Kidney epithelial cell (primary cell): ENCODE measurements at places on chromosomes 5 and 9. TPM values are rescaled to one million over a fixed set of nuclear protein-coding genes. Genes with fewer than 3 reads are reported as not detected.

FRMPD1 gene
- 0.04 TPM in 1 of 2 replicates, not detected in the other for total RNA-seq

C9orf78 gene
- total RNA-seq = 50.9 and 77.3 TPM in 2 replicates

RXFP3 gene
- 0.82 TPM in 1 of 2 replicates, not detected in the other for total RNA-seq

TLX3 gene
- total RNA-seq = 0.14 and 0.58 TPM in 2 replicates

INVS gene
- total RNA-seq = 18.6 and 18.7 TPM in 2 replicates

HACD4 gene
- 0.46 and 0.62 TPM in 2 replicates for total RNA-seq

TMEM171 gene
- 2.9 and 3.0 TPM in 2 replicates for total RNA-seq

IGFBPL1 gene
- total RNA-seq = 2.5 and 10.0 TPM in 2 replicates

C5 gene
- total RNA-seq = 0.63 and 0.89 TPM in 2 replicates

PCDHA10 gene
- 0.33 and 0.68 TPM in 2 replicates for total RNA-seq

GPR151 gene
- total RNA-seq = not detected in 2 replicates

GRCh38 chr9:128232528-128233428 is 29.6 kb downstream of the DNM1 start:
- DNase-seq = no peak

- DNase-seq = no peak
Measured at GRCh38 chr5:62576570-62577170, 1.9 kb upstream of the LRRC70 start.

DNA sequence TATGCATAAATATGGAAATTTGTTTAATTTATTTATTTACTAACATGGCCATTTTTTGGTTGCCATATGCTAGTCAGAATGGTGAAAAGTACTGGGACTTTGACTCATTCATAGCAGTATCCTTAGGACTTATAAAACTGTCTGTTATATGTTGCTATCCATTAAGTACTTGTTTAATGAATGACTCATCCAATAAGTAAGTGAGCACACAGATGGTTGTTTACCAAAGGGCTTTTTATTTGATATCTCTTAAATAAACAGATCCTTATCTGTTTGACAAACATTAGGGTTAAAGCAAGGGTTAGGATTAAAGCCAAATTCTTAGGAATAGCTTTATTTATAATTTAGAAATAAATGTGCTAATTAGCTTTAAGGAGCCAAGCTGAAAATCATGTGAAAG is 183.4 kb downstream of the FBXO4 start:
- DNase-seq = no peak

- no peak for DNase-seq
Measured at GRCh38 chr5:53362521-53362941, 117.9 kb upstream of the FST start.

DNA sequence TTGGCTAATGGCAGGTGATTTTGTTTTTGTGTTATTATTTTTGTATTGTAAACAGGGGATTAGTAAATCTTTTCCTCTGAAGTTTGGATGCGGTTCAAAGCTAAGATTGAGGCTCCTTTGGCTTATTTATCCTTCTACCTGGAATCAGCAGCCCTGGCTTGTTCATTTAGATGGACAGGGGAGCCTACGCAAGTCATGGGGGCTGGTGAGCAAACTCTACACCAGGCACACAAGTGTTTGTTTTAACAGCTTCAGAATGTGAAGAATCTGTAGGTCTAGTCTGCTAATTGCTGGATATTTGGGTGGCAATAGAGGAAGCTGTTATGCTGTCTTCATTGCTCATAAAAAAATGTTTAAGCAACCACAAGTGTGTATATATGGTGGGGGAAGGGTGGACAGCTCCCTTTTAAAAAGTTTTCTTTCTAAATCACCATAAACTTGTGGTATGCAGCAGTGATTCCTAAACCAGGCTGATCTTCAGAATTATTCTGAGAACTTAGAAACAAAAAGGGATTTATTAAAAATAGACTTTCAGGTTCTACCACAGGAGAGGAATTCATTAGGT is 20.7 kb downstream of the ZNF462 start:
- DNase-seq = no peak

- DNase-seq = no peak
Measured at GRCh38 chr9:129553277-129553676, 67.6 kb downstream of the C9orf50 start.

- no peak for DNase-seq
Measured at GRCh38 chr5:74491586-74491985, 148.9 kb downstream of the ENC1 start.

DNA sequence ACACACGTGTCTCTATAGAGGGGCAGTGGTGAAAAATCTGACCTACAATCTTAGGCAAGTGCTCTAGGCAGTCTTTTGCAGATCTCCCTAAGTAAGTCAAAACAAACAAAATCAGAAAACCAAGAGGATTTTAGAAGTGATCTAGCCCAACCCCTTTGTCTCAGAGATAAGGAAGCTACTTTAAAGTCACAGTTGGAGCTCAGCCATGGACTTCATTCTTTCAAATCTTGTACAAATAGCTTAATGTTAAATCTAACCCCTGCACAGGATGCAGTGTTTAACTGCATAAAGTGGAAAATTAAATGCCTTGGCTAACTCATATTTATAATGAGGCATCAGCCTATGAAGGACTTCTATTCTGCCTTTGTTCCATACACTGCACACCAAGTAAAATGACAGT is 135.1 kb upstream of the RFX3 start:
- no peak for DNase-seq

- no peak for DNase-seq
Measured at GRCh38 chr5:127938746-127939145, 144.8 kb upstream of the SLC12A2 start.

DNA sequence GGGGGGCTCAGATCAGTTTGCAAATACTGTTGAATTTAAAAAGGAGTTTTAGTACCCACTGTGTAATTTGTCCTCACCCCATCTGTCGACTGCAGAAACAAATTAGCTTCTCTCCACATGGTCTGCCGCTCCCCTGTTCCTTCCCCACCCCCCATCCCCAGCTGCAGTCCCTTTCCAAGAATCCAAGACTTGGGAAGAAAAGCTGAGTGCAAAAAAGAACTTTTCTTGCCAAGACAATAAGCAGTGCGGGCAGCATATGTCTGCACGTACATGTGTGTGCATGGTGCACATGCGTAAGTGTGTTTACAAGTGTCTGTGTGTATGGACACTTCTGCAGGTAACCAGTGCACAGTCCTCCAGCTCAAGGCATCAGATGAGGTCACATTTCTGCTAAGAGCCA is 125.7 kb upstream of the SMIM23 start:
- no peak for DNase-seq

- no peak for DNase-seq
Measured at GRCh38 chr5:33679791-33680190, 212.0 kb downstream of the ADAMTS12 start.

- DNase-seq = peak; percentile 66
Measured at GRCh38 chr5:120152472-120152871, 311.6 kb upstream of the PRR16 start.

DNA sequence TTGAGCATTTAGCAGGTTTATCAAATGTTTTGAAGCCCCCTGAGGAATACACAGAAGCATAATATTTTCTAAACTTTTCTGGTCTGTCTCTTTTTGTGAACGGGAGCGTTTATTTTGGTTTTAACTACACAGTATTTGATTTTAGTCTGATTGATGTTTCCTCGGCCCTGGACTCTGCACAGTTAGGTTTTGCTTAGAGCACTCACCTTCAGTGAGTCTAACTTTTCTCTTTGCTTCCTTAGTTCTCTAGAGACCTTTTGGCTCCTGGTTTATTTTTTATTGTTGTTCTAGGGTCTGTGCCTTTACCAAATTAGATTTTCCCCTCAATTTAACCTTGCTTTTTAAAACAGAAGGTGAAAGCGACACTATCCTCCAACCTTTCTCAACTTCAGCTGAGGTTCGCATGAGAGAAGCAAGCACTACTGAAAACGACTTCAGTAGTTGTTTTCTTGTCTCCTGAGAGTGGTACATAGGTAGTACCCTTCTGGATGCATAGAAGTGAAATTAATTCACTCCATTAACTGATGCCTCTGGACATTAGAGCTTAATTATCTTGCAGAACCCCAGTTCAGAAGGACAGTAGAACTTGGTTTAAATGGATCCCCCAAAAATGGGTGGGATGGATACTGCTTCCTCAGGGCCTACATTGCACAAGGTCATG is 166.7 kb upstream of the ELL2 start:
- no peak for DNase-seq

DNA sequence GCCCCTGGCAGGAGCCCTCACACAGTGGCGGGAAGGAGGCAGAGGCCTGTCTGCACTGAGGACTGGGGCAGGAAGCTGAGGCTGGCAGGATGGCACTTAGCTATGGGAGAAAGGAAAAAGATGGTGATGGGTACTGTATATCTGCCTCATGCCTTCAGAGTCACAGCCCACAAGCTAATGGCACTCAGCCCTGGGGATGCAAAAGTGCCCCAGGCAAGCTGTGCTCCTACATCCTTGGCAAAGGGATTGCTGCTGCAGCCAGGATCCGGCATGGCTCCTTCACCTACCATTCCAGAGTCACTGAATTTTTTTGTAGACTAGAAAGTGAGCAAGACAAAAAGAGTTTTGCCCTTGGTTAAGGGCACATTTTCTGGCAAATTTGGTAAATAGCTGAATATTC is 8.7 kb downstream of the ACSL6 start:
- no peak for DNase-seq

- DNase-seq = no peak
Measured at GRCh38 chr9:129524582-129525270, 96.2 kb downstream of the C9orf50 start.

- DNase-seq = no peak
Measured at GRCh38 chr9:137919649-137920141, 42.1 kb downstream of the CACNA1B start.

DNA sequence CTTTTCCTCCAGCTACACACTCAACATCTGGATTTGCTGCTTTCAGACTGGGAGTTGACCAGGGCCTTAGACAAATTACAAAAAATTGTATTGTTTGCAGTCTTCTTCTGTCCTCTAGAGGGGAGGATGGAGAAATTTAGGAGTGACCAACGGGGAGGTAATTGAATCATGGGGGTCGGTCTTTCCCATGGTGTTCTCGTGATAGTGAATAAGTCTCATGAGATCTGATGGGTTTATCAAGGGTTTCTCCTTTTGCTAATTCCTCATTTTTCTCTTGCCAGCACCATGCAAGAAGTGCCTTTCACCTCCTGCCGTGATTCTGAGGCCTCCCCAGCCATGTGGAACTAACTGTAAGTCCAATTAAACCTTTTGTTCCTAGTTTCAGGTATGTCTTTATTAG is 4.2 kb downstream of the IFNA8 start:
- no peak for DNase-seq

GRCh38 chr5:88883836-88884607 is 1.0 kb upstream of the MEF2C start:
- DNase-seq = no peak

- DNase-seq = no peak
Measured at GRCh38 chr5:69231851-69232250, 2.8 kb upstream of the CDK7 start.

GRCh38 chr5:127840198-127840524 is 137.0 kb downstream of the CCDC192 start:
- DNase-seq = no peak

GRCh38 chr9:112184221-112184620 is 9.1 kb upstream of the SUSD1 start:
- DNase-seq = no peak

- DNase-seq = no peak
Measured at GRCh38 chr5:44089424-44090144, 299.6 kb downstream of the FGF10 start.
